ENCODE measurements at places on chromosomes 6 and 20. TPM values are rescaled to one million over a fixed set of nuclear protein-coding genes. Genes with fewer than 3 reads are reported as not detected.

- no peak for DNase-seq
These were observed 64.3 kb upstream of the BTBD3 start for GRCh38 chr20:11853359-11853758.

GRCh38 chr20:64112691-64113443, 5.5 kb upstream of the NPBWR2 start:
- DNase-seq, result no peak

- no peak for DNase-seq
These were observed 34.4 kb downstream of the SLC52A3 start for GRCh38 chr20:733861-734260.

The ZSCAN16 gene
- 6.5 TPM for total RNA-seq

The DEFB113 gene
- total RNA-seq, result not detected

All from endothelial cell (in vitro differentiated cells).